BE2C (cell line): ENCODE measurements at places on chromosomes 1 and 21.

DNA sequence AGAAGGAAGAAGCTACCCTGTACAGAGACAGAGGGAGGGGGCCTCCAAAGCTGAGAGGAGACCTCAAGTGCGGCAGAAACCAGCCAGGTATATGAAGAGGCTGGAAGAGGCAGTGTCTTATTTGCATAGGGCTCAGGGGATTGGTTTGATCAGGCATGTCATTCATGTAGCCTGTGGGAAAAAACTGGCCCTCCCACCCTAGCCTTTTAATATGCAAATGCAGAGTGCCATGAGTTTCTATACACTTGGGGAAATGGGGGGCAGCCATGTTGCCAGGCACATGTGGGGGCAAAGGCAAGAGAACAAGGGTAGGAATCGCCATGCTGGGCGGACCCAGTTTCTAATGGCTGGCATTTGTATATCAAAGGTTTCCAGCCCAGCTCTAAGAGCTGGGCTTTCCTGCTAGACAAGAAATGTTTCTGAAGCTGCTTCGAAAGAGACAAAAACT lies 172.7 kb downstream of the RASAL2 start:
- DNase-seq, result no peak

DNA sequence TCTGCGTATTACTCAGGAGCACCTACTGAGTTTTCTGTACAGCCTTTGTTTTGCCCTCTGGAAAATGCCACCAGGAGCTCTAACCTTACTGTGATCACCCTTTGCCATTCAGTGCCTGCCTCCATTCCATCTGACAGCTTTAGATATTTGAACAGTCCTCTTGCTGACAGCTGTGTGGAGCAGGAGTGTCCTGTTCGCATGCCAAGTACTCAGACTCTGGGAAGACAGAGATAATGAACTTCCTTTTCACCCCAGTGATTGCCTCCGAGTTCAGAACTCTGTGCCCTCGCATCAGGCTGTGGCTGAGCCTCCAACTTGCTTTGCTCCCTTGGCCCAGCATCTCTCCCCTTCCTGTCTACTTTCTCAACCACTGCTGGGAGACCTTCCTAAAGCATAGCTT lies 74.0 kb downstream of the CACNA1E start:
- DNase-seq, result no peak

DNA sequence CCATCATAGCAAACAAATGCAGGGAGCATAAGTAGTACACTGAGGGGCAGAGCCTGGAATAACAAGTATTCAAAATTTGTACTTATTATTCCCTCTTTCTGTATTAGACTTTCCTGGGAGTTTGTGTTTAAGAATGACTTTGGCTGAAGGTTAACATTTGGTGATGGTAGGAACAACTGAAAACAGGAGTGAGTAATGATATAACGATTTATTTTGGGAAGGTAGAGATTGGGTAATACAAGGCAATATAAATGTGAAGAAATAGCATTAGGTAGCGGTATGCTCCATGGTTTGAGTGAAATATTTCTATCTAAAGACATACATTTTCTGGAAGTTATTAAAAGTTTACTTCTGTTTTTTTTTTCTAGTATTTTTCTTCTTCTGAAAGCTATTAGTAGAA lies 18.5 kb upstream of the C1orf21 start:
- no peak for DNase-seq

DNA sequence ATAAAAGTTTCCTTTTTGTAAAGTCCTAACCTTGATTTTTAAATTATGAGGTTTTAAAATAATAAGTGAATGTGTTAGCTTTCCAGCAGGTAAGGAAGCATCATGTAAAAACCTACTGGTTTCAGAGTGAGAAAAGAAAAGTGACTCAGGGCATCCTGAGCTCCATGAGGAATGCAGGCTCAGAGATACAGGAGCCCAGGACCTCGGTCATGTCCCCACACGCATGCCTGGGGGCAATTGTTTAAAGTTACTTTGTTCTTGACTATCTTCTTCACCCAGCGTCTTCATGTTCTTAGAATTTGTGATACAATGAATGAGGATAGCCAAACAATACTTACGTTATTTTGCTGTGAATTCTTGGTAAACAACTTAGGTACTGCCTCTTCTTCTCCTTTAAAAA lies 117.4 kb upstream of the PLPPR5 start:
- no peak for DNase-seq

- DNase-seq, result no peak
These were observed 19.1 kb upstream of the KCNA10 start for GRCh38 chr1:110538075-110538474.

DNA sequence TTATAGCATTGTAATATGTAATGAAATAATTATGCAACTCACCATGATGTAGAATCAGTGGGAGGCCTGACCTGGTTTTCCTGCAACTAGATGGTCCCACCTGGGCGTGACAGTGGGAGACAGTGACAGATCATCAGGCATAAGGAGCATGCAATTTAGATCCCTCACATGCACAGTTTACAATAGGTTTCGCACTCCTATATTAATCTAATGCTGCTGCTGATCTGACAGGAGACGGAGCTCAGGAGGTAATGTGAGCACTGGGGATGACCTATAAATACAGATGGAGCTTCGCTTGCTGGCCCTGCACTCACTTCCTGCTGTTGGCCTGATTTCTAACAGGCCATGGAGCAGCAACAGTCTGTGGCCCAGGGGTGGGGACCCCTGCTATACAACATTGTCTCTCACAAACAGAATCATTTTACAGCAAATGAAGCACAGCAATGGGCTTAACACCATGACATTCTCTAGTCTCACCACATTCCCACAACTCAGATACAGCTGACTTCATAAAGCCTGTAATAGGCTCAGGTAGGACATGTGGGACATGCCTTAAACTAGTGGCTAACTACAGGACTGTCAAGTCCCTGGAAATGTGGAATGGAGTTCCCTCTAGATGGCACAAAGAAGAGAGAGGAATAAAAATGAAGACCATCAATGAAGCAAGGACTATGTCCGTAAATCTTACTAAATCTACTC lies 40.7 kb upstream of the SLC5A9 start:
- DNase-seq, result no peak

DNA sequence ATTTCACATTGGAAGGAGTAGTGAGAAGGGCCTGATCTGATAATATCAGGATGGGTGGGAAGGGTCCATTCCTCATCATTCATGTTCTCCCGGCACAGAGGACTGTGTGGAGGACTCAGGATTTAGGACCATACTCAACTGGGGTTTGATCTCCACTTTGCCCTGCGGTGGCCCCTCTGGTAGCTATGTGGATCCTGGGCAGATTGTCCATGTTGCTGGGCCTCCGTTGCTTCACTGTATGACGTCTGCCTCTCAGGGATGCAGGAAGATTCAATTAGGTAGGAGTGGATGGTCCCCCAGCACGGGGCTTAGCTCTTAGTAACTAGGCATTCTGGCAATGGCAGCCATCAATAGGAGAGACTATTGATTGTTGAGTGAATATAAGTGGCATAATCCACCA lies 2.3 kb downstream of the ETS2 start:
- DNase-seq, result no peak

DNA sequence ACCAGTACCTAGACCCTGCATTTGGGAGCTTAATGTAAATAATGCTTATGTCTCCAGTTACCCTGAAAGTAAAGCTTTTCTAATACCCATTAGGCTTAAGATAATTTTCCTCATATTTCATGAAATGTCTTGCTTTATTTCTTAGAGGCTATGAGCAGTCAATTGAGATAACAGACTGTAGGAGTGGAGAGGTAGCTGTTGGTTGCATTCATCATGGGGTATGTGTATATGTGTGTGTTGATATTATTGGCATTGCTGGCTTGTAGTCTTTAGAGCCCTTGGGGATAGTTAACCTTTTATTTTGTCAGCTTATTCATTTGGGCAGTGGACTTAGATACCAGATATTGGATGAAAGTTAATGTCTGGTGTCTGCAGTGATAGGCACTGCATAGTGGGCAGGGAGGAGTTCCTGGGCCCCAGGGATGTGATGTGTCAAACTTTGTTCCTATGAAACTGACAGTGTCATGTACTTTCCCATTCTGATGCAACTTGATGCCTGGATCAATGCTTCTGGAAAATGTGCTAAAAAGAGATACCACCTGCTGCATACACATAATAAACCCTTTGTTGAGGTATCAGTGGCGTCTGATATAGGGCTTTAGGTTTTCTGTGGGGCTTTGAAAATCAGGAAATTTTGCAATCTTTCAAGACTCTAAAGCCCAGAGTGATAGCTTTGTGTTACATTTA lies 83.9 kb downstream of the MAST2 start:
- no peak for DNase-seq

DNA sequence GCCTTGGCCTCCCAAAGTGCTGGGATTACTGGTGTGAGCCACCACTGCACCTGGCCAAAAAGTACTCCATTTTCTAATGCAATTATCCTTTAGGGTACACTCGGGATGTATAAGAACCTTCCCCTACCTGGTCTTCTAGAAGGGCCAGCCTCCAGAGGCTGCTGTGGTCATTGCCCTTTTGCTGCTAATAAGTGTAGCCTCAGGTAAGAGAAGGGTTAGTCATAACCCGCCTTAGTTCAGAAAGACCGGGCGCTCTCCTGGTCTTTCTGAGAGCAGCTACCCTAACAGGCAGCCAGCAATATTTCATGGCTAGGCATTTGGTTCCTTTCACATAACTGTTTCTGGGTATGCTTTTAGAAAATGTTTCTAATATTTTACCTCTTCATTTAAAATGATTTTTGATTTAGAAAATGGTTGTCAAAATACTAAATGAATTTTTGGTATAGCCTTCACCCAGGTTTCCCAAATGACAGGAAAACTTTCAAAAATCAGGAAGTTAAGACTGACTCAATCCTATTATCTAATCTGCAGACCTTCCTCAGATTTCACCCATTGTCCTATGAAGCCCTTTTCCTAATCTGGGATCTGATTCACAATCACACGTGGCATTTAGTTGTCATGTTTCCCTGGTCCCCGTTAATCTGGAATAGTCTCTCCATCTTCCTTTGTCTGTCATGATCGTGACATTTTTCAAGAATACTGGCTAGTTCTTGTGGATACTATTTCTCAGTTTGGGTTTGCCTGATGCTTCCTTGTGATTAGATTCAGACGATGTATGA lies 479.0 kb downstream of the SIPA1L2 start:
- DNase-seq, result no peak
